ENCODE measurements at places on chromosomes 11 and 22.
A peak's percentile ranks its signal among the peaks of the same experiment; 100 is the strongest.

GRCh38 chr22:48357196-48357595 is 1470.5 kb downstream of the BRD1 start:
- DNase-seq, result no peak

GRCh38 chr22:50606946-50607658 is 6.5 kb downstream of the MAPK8IP2 start:
- no peak for DNase-seq

- DNase-seq, result no peak
These were observed 27.4 kb upstream of the YPEL1 start for GRCh38 chr22:21762712-21763581.

DNA sequence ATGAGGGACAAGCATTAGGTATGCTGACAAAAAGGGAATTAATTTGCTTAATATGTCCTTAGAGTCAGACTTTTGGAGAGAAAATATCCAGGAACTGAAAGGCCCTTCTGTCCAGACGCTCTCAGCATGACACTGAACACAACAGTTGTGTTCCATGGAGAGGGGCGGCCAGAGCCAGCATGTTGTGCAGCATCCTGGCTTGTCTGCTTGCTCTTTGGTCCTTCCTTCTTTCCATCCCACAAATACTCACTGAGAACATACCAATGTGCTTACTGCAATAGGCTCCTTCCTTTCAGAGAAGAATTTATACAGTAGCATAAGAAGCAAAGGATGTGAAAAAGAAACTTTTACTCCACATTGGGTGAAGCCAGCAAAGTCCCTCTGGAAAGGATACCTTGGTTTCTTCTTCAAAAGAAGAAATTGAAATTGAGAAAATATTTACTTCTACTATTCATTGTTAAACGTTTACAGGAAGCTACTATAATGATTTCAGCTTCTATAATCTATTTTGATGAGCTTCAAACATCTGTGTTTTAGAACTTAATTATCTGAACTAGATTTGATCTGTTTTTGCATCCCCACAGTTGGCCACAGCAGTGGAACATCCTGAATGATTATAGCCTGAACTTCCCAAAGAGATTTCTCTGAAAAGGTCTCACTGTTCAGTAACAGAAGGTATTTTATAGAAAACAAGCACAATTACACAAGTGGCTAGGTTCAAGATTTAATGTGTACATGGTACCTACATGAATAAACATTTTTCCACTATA is 304.1 kb upstream of the PITPNB start:
- DNase-seq, result no peak

DNA sequence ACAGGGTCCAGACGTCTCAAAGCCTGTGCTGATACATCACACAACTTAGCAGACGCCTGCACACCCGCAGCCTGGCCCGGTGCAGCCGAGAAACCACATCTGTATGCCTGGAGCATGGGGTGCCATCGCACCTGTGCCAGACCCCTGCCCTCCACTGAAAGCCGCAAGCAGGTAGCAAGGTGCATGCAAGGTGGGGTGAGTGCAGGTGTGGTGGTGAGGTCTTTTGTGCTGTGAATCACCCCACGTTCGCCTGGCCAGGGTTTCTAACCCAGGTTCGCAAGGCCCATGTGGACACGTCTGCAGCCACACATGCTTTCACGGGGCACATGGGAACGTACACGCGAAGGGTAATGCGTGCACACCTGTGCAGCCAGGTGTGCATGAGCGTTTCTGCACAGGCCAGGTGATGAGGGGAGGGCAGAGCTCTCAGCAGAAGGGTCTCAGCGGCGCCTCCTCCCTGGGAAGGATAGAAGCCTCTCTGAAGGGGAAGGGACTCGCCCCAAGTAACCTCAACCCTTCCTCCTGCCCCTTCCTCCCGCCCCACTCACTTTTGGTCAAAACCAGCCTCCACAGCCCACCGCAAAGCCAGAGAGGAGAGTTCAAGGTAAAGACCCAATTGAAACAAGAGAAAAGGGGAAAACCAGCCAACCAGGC is 19.5 kb downstream of the CBX7 start:
- DNase-seq, result no peak

DNA sequence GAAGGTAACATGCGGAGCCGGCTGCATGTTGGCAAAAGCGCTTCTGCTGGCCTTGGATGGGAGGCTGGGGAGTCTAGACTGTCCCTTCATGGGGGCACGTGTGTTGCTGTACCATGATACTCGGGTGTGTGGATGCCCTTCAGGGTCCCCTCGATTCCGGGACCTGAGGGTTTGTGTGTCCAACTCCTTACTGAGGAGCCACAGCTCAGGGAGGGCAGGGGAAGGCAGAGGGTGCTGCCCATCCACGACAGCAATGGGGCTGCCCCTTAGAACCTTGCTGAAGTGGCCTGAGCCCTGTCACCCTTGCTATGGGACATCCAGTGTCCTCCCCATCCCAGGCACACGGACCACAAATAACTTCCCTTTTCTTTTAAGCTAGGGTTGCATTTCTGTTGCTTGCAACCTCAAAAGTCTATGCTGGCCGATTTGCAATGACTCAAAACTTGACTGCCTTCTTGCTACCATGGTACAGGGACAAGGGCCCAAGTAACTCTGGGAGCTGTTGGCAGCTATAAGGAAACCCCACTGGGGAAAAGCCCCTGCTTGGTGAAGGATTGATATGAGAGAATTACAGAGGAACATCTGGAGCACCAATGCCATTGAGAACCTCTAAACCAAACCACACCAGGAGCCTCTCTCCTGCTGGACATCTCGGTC is 43.8 kb downstream of the RTL6 start:
- peak; percentile 61 for DNase-seq

DNA sequence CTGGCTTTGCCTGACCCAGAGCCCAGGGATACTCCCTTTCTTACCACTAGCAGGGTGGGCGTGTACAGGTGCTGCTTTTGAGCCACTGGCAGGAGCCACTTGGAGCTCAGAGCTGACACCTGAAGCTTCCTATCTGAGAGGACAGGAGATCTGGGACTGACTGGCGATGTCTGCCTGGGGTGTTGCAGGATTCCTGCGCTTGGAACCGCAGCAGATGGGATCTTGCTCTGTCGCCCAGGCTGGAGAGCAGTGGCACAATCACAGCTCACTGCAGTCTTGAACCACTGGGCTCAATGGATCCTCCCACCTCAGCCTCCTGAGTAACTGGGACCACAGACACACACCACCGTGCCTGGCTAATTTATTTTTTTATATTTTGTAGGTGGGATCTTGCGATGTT is 17.7 kb downstream of the GP1BB start:
- DNase-seq, result no peak

- no peak for DNase-seq
These were observed 11.3 kb downstream of the TRIM66 start for GRCh38 chr11:8671193-8671612.

DNA sequence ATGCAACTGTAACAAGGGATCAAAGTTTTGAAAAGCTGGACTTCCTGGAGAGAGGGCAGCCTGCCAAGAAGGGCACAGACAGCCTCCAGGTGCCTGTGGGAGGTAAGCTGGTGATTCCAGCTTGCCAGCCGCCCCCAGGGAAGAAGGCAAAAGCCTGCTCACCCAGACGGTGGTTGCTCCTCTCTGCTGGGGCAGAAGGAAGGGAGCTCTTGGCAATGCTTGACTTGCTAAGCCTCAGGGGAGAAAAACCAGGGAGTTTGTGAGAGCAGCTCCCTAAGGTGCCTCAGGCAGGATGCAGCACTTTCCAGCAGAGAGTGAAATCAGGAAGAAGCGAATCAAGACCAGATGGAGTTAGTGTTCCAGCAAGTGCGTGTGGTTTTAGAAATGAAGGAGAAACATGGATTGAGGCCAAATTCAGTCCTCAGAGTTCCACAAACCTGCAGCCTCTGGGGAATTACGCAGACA is 553.6 kb downstream of the BUD13 start:
- peak; percentile 23 for DNase-seq

GRCh38 chr22:40479887-40480538 is 109.6 kb downstream of the SGSM3 start:
- DNase-seq, result no peak

DNA sequence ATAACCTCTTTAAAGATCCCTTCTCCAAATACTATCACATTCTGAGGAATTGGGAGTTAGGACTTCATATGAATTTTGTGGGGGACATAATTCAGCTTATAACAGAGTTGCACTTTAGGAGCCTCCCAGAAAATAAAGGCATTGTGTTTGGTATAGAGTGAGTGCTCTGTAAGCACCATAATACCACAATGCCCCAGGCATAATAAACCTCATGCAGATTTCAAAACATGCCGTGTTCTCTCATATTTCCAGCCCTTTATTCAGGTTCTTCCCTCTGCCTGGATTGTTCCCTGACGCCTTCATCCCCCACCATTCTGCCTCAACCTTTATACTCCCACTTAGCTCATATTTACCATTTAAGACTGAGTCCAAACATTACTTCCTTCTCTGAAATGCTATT is 398.8 kb upstream of the FAT3 start:
- no peak for DNase-seq

- DNase-seq, result no peak
These were observed 28.6 kb upstream of the RASL10A start for GRCh38 chr22:29344137-29344536.

- no peak for DNase-seq
These were observed 9.1 kb downstream of the LRP5 start for GRCh38 chr11:68321293-68322051.

DNA sequence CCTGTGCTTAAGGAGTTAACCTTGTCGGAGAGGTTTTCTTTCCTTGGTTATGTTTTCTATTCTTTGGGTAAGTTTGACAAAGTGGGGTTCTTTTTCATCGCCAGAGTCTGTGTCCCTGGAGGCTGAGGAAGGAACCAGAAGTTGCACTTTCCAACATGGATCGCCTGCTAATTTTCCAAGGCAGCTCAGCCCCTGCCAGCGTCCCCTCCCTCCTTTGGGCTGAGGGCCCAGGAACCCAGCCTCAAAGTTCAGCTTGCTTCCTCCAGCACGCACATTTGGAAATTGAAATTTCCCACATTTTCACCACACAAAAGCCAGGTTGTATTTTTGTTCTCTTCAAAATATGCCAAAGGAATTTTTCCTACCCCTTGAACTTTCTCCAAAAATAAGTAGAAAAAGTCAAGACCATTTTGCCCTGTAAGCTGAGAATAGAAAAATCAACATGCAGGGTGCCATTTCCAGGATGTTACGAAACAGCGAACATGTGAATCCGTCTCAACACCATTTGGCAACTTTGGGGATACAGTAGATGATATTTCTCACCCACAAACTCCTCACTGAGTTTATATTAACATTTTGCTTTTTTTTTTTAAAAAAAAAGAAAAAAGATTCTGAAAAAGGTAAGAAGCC is 343.5 kb downstream of the TENM4 start:
- no peak for DNase-seq

DNA sequence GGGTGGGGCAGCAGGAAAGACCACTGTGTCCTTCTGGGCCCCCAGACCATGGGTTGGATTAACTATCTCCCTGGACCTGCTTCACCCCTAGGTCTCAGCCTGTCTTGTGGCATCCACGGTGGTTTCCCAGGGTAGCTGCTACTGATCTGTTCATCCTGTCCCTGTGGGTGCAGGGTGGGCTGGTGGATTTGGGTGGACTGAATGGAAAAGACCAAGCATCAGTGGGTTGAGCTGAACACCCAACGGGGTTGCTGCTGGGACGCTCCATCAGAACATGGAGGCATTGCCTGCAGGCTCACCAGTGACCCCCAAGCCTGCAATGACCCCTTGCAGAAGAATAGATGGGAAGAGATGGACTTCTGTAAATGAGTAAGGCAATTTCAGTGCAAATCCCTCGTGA is 812.1 kb downstream of the TBC1D22A start:
- peak; percentile 69 for DNase-seq

DNA sequence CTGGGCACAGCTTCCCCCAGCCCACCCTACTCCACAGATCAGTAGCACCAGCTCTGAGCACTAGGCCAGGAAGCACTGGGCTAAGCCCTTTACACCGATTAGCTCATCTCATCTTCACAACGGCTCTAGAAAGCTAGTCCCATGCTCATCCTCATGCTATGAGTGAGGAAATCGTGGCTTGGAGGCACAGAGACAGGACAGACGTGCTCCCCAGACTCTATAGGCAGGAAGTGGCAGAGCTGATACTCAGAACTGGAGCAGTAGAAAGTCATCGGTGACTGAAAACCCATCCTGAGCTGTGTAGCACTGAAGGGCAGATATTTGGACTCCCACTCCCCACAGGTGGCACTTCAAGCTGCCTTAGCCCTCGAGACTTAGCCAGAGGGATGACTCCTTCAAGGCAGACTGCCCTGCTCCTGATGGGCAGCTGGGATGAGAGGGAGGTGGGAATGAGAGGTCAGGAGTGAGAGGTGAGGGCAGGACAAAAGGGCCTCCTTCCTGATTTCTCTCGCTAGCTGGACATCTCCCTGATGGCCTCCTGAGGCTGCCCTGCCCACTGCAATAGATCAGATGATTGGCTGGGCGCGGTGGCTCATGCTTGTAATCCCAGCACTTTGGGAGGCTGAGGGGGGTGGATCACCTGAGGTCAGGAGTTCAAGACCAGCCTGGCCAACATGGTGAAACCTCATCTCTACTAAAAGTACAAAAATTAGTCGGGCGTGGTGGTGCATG is 9.7 kb downstream of the CD5 start:
- DNase-seq, result no peak

GRCh38 chr22:49218142-49218541 is 609.5 kb downstream of the BRD1 start:
- DNase-seq, result peak; percentile 44

GRCh38 chr22:45752036-45752435 is 80.4 kb downstream of the ATXN10 start:
- no peak for DNase-seq

DNA sequence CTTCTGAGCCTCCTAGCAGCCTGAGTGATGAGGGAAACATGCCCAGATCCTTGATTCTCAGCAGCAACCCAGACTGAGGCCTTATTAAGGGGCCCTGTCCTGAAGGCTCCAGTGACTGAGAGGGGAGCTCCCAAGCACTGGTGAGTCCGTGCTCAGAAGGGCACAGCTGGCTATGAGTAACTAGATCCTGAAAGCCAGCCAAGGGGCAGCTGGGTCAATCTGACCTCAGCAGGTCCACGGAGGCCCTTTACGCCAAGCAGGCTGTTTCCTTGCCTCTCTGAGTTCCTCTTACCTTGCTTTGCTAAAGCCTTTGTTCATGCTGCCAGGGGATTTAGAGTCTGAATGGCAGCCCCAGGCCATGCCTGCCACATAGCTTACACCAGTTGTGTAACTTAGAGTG is 19.3 kb upstream of the MIEF1 start:
- no peak for DNase-seq

GRCh38 chr11:11510939-11511338 is 110.9 kb downstream of the GALNT18 start:
- no peak for DNase-seq

DNA sequence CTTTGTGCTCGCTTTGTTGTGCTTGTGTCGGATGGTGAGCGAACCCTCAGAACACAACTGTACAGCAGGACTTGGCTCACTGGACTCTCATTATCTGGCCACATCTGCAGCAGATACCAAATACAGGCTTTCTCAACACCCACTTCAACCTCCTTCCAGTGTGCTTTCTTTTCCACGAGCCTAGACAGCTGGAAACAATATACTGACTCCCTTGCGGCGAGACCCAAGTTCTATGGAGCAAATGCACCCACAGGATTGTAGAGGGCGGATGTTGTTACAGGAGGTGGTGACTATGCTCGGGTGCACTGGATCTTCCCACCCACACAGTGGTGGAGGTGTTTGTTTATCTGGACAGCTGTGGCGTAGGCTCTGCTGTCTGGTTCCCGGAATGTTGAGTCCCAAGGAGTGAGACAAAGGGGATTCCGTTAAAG is 204.3 kb downstream of the TENM4 start:
- no peak for DNase-seq

GRCh38 chr11:86760577-86760976 is 39.8 kb upstream of the PRSS23 start:
- DNase-seq, result no peak

- DNase-seq, result no peak
These were observed 2.0 kb downstream of the MRGPRF start for GRCh38 chr11:69010964-69011623.
